NCI-H1417 treated with DMSO at 0.1 percent for 48 hours (cell line): ENCODE measurements at places on chromosomes 3 and 15.

DNA sequence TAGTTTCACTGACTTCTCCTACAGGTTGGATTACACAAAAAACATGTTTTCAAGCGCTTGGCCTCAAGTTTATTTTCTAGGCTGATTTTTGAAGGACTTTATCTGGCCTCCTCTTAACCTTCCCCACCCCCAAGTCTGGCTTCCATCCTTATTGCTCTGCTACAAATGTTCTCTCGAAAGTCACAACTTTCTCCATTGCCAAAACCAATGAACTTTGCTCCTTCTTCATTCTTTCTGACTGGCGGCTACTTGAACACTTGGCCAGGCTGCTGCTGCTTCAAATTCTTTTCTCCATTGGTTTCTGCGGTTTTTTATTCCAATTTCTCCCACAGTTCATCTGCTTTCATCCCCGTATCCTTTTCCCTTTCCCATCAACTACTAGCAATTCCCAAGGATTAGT lies 106.6 kb downstream of the TOP2B start:
- DNase-seq: no peak

DNA sequence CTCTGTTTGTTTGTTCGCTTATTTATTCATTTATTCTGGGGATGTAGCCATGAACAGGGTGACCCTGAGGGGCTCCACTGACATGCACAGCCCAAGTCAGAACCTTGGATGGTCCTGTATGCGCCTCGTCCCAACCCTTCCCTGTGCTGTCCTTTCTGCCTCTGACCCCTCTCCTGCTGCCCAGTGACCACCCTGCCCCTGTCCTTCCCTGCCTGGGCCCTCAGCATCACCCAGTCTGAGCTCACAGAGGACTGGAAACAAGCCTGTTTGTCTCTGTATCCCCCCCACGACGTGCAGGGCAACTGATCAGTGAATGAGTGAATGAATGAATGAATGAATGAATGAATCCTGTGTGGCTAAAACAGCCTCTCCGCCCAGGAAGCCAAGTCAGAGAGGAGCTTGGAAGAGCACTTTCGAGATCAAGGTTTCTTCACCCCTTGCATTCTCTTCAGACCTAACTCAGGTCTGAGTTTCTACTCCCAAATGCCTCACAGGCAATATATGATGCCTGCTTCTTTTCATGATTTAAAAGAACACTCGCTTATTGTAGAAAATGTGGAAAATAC lies 157.7 kb downstream of the SMAD6 start:
- no peak for DNase-seq

GRCh38 chr15:89761929-89762328 lies 10.9 kb upstream of the MESP1 start:
- no peak for DNase-seq

GRCh38 chr15:91182101-91182500 lies 82.0 kb downstream of the SV2B start:
- no peak for DNase-seq

DNA sequence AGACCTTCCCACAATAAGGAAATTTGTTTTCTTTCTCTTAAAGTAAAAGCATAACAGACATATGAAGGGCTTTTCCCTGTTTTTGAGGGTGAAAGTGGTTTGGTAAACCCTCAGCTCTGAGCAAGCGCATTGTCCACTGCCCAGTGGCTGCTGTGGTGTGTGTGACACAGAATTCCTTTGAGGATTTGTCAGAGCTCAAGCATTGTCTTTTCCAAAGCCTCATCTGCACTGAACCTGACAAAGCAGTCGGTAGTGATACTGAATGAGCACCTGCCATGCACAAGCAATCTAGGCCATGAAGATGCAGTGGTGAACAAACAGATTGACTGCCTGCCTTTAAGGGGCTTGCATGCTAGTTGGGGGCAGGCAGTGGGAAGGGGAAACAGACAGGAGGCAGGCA lies 128.3 kb downstream of the PLCL2 start:
- DNase-seq: no peak

DNA sequence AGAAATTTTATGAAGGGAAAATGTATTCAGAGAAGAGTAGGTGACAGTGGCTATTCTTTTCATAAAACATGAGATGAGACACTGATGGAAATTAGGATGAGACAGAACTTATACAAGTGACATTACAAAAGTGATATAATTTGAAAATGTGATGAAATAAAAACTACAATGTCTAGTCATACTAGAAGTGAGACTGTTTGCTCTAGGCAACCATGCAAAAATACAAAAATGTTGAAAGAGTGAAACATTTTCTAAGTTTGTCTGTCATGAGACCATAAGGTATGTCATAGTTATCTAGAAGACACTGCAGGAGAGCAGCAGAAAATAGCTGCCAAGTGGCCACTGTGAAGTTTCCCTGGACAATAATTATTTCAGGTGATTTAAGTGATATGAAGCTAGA lies 459.5 kb downstream of the DIPK2A start:
- DNase-seq: no peak

- no peak for DNase-seq
Observed at GRCh38 chr3:192636517-192637444, 90.6 kb downstream of the FGF12 start.

GRCh38 chr3:150362515-150363302 lies 45.4 kb upstream of the TSC22D2 start:
- DNase-seq: no peak

- no peak for DNase-seq
Observed at GRCh38 chr3:134350861-134351311, 23.4 kb downstream of the AMOTL2 start.

GRCh38 chr3:144162042-144162441 lies 190.4 kb downstream of the DIPK2A start:
- DNase-seq: no peak

- DNase-seq: peak; percentile 69
Observed at GRCh38 chr3:94028093-94028837, at the start of gene STX19. Gene STX19 (minus strand): TSS chr3:94028597. CDS start chr3:94015269, 13,328 bp downstream.

DNA sequence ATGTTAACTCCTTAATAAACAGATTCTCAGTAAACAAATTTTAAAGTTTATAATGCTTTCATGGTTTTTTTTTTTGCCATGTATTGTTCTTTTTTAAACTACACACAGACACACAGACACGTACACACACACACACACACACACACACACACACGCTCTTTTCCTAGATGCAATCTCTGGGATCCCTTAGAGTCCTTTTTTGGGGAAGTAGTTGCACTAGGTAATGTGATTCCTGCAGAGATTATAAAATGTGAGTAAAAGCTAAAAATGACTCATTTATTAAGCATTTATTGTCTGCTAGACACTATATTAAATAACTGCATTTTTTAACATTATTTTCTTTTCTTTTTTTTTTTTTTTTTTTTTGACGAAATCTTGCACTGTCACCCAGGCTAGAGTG lies 19.9 kb downstream of the NDUFB5 start:
- no peak for DNase-seq

DNA sequence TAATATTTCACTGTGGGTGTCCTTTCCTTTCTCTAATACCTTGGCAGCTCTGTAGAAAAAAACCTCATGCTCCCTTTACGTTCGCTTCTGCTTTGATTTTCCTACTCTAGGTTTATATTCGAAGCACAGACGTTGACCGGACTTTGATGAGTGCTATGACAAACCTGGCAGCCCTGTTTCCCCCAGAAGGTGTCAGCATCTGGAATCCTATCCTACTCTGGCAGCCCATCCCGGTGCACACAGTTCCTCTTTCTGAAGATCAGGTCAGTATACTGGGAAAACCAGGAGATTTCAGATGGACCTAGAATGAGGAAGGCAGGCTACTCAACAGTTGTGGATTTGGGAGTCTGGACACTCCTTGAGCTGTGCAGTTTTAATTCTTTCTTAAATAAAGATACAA lies 14.9 kb downstream of the ACP3 start:
- no peak for DNase-seq

- DNase-seq: no peak
Observed at GRCh38 chr15:74776821-74777768, 4.8 kb upstream of the CSK start.

GRCh38 chr3:55724821-55725220 lies 237.7 kb upstream of the WNT5A start:
- DNase-seq: no peak

- no peak for DNase-seq
Observed at GRCh38 chr3:29718661-29719065, 437.8 kb downstream of the RBMS3 start.

DNA sequence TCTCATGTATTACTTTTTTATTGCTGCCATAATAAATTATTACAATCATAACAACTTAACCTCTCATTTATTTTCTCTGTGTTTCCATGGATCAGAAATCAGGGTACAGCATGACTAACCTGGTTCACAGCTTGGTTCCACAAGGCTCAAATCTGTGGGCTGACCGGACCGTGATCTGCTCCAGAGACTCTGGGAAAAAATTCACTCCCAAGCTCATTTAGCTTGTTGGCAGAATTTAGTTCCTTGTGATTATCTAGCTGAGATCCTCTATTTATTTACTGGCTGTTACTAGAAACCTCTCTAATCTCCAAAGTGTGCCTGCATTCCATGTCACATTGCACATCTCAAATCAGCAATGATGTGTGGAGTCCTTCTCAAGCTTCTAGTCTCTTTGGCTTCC lies 386.6 kb downstream of the DIPK2A start:
- DNase-seq: no peak

DNA sequence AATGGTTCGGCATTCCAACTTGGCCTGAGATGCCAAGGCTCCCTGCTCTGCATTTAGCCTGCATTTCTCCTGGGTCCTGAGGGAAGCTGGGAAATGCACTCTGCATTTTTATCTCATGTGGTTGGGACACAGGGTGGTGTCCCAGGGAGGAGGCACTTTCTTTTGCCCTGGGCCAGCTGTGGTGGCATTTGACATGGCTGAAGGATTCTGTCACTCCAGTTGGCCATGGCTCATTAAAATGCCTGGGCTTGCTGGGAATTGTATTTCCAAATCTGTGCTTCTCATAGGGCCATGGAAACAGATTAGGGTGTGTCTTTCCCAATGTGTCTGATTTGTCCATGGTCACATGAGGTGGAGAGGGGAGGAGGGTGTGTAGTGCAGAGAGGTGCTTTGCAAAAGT lies 128.3 kb upstream of the RGMA start:
- no peak for DNase-seq

DNA sequence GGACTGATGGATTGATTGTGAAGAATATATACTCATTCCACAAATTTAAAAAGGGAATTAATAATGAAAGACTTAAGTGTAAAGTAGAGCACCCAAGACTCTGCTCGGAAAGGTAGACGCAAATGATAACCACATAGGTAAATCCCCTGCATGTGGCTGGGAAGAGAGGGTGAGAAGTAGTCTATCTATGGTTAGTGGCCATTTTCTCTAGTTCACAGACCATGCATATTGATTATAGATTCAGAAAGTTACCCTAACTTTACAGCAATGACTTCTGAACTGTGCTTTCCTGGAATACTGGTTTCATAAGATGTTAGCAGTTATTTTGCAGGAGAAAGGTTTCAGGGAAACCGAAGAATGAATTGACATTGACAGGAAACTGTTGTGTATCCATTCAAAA lies 51.7 kb downstream of the CASR start:
- no peak for DNase-seq

DNA sequence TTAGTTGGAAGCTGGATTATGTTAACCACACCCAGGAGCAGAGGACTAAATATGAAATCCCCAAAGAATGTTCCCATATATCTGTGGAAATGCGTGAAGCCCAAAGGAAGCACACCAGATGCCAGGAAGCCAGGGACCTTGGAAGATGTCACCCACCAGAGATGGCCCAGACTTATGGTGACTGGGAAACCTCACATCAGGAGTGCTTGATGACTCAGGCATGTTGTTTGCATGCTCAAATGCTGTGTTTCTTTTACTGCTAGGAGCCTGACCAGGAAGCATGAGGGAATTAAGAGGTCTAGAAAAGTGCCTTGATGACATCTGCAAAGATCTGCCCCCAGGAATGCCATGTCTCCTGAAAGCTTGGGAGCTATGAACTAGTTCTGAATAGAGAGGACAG lies 109.0 kb upstream of the SLC2A2 start:
- DNase-seq: no peak

- no peak for DNase-seq
Observed at GRCh38 chr3:106560451-106560966, 691.7 kb upstream of the CBLB start.

DNA sequence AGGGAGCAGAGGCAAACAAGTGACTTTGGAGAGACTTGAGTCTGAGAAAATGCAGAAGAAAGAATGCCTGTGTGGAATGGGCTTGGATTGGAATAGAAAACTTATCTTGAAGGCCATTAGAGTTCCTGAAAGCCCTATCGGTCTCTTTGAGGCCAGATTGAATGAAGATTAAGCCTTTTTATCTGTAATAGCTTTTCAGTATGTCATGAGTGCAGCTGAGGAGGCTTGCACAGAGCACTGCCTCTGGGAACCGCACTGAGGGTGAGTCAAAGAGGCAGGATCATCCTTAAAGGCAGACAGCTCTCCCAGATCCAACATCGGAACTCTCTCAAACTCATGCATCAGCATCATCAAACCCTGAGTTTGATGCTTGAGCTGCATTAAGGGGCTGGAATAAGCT lies 515.2 kb downstream of the NTRK3 start:
- DNase-seq: no peak

DNA sequence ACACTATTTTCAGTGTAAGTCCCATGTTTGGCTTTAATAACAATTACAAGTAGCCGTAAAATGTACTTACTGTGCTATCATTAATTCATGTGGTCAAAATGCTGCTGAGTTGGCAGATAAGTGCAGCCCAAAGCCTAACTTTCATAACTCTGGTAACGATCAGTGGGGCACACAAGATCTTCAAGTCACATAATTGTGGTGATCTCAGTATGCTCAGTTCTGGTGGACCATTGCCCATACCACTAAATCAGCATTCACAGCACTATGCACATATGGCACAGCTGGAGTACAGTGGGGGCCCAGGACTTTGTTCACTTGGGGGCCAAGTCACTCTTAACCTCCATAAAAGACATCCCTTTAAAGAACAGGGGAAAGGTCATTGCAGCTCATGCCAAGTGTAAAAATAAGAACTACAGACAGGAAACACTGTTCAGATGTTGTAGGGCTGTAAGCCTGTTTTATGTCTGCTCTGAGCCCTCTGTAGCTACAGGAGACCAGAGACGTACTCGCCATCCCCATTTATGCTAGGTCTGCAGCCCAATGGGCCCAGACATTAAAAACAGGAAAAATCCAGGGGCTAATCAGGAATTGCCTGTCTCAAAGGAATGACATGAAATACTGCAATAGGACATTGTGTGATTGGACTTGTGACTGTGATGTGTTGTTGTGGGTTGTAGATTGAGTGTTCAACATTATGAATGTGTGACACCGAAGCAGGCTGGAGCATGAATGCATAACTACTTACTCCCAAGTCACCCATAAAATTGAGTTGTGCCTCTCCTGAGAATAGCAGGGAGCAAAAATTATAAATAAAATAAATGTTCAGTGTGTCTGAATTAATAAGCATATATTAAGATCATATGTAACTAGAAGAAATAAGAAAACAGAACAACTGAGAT lies 282.5 kb upstream of the EPHA3 start:
- no peak for DNase-seq

GRCh38 chr3:13046569-13047274 lies 26.5 kb downstream of the IQSEC1 start:
- DNase-seq: no peak
